ENCODE measurements at places on chromosomes 7 and 10.
A peak's percentile ranks its signal among the peaks of the same experiment; 100 is the strongest.

DNA sequence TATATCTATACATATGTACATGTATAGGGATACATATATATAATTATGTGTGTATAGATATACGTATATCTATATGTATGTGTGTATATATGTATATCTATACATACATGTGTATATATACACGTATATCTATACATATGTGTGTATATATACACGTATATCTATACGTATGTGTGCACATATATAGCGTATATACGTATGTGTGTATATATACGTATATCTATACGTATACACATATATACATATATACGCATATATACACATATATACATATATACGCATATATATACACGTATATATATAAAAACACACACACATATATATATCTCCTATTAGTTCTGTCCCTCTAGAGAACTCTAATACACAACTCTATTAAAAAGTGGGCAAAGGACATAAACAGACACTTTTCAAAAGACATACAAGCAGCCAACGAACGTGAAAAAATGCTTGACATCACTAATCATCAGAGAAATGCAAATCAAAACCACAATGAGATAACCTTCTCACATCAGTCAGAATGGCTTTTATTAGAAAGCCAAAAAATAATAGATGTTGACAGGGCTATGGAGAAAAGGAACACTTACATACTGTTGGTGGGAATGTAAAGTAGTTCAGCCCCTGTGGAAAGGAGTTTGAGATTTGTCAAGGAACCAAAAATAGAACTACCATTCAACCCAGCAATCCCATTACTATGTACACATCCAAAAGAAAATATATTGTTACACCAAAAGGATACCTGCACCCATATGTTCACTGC, 22.0 kb upstream of the TMEM120A start:
- DNase-seq: no peak

DNA sequence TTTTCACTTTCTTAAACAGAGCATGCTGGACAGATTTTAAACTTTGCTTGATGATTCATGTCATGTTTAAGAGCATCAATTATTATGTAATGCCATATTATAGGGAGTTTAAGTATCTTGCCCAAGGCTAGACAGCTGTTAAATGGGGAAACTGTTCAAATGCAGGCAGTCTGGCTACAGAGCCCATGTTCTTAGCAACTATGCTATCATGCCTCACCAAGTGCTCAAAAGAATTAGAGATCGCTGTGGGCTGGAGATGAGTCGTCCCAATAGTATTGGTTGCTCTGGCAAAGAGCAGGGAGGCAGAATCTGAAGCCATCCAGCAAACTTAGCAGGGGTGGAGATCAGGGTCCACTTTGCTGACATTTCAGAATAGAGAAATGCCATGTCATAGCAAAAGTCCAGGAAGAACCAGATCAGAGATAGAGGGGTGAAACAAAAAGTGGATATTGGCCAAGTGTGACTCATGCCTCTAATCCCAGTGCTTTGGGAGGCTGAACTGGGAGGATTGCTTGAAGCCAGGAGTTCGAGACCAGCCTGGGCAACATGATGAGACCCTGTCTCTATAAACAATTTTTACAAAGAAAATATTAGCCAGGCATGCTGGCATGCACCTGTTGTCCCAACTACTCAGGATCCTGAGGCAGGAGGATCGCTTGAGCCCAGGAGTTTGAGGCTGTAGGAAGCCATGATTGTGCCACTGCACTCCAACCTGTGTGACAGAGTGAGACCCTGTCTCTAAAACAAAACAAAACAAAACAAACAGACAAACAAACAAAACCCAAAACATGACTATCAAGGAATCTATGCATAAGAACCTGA, 57.8 kb downstream of the BAMBI start:
- DNase-seq: no peak

GRCh38 chr7:149725426-149725821, 48.0 kb downstream of the ZNF467 start:
- DNase-seq: no peak

DNA sequence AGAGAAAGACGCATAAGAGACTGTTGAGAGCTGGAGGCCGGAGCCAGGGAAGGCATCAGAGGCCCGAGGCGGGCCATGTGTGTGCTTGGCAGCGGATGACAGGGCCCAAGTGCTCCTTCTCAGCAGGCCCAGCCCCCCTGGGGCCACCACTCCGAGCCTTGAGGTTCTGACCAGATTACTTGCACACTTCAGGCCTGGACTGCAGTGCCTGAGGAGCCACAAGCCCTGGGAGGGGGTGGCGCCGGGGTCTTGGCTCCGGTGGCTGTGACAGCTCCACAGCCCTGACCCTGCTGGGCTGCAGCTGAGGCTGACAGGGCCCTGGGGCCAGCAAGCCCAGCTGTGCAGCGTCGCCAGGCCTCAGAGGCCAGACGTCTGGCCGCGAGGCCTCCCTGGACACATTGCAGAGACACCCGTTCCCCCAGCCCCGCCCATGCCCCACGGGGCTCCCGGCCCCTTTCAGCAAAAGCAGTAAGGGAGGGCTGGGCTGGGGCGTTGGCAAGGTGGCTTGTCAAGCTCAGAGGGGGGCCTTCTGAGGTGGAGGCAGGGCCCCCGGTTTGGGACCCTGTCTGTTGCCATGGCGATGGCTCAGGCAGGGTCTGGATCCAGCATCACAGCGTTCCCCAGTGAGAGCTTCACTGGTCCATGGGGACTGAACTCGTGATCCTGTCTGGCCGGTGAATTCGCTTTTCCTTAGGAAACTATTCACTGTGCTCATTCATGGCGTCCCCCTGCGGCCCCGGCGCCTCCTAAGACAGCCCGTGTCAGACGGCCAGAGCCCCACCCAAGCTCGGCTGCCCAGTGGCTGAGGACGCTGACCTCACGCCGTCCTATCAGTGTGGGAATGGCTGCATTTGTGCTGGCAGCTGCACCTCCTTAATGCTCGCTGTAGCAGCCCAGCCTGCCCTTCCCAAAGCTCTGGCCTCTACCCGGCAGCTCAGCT, 5.7 kb downstream of the ELN start:
- peak; percentile 33 for DNase-seq

DNA sequence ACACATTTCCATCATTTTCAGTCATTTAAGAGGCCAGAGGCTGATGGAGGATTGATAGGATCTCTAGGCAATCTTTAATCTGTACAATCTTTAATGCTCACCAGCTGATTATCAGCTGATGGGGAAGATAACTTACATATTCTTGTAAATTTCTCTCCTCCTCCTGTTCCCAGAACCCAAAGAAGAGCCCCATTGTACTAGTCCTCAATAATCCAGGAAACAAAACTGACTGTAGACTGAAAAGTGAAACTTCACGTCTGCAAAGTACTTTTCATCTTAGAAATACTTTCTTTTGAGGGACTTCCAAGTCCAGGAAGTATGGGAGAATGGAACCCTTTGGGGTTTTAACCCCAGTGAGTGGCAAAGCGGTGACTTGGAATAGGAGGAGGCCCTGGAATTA, 283.3 kb downstream of the FRMD4A start:
- DNase-seq: no peak

DNA sequence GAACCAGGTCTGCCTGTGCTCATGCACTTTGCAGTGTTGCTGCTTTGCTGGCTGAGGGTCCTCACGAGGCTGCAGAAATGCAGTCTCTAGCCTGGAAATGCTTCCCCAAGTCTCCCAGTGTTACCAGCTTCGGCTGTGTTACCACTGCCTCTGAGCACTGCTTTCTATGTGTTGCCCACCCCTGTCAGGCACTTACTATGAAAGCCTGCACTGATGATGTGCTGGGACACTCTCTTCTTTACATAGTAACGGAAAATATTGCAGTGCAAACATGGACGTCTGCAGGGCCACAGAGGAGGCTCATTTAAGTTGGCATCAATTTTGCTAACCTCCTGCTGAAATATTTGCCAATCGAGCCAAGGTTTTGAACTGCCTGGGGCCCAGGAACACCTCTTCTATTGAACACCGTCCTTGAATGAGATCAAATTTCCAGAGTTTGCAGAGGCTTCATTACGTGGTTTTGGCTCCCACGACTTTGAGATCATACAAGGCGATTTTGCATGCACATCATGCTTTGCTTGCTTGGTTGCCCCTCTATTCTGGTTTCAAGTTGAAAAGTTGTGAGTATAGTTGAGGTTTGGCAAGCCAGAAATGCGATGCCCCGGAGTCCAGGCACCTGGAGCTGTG, 404.7 kb upstream of the PODXL start:
- no peak for DNase-seq

DNA sequence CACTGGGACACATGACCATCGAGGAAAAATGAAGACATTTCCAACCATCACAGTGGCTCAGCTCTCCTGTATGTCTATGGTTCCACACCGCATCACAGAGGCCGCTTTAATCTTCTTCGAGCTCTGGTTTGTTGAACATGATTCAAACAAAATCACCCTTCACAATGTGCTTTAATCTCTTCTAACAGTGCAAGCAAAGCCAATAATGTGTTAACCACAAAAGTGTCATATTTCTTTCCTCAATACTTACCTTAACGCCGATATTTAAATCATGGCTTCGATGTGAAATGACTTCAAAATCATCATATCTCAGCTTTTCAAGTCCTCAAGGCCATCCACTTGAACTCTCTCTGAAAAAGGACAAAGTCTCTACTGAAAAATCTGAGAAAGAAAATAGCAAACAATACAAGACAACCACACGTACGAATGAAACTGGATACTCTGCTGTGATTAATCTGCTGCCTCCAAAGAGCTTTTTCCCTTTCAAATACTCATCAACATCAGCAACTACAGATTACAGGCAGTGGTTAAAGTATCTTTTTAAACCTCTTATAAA, 23.0 kb upstream of the SVIL start:
- peak; percentile 30 for DNase-seq

- DNase-seq: no peak
Measured at GRCh38 chr7:129968592-129969383, 16.0 kb upstream of the UBE2H start.

- no peak for DNase-seq
Measured at GRCh38 chr7:146713934-146714333, 597.3 kb downstream of the CNTNAP2 start.

GRCh38 chr10:34880817-34881216, 65.7 kb upstream of the PARD3 start:
- DNase-seq: no peak

GRCh38 chr10:29482591-29483431, 152.0 kb downstream of the SVIL start:
- no peak for DNase-seq

GRCh38 chr7:130353196-130353595, 8.6 kb downstream of the CPA5 start:
- no peak for DNase-seq

- no peak for DNase-seq
Measured at GRCh38 chr7:11829954-11830353, 2.0 kb downstream of the THSD7A start.

DNA sequence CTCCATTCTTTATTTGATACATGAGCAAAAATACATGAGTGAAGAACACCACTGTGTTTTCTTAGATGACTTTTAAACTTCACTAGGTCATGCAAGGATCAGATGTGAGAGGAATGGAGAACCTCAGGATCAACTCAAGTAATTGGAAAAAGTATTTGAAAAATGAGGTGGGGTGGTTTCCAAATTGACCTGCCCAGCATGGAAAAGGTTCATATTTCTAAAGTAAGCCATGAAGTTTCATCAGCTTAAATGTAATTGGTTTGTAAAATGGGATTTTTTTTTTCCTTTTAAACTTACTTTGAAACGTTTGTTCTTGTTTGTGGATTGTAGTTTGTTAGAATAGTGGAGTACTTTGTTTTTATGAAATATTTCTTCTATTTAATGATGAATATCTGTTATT, 134.8 kb downstream of the MLLT10 start:
- no peak for DNase-seq

- DNase-seq: no peak
Measured at GRCh38 chr7:129782818-129783583, 169.8 kb downstream of the UBE2H start.

- DNase-seq: no peak
Measured at GRCh38 chr10:75679536-75679935, 248.1 kb downstream of the LRMDA start.

DNA sequence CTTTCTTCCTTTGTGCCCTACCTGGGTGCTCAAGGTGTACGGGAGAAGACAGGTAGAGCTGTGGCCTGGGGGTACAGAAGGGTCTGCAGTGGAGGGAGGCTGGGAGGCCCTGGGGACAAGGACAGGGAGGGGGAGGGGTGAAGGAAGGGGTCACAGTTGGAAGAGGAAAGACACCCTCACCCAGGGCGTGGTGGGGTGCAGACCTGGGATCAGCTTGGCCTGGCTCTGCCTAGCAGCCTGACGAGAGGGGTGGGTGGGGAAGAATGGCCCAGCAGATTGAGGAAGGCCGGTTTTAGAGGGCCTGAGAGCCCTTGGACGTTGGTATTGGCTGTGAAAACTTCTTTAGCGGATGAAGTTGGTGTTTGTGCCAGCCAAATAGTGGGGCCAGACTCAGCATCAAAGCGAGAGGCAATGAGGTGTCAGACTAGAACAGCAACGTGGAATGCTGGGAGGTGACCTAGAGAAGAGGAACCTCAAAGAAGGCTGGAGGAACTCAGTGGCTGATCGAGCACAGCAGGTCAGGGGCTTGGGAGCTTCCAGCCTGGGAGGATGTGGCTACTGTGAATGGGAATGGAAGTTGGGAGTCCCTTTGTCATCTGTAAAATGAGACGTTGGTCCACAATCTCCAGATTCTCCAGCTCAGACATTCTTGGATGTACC, 18.1 kb upstream of the TRIM8 start:
- DNase-seq: no peak

DNA sequence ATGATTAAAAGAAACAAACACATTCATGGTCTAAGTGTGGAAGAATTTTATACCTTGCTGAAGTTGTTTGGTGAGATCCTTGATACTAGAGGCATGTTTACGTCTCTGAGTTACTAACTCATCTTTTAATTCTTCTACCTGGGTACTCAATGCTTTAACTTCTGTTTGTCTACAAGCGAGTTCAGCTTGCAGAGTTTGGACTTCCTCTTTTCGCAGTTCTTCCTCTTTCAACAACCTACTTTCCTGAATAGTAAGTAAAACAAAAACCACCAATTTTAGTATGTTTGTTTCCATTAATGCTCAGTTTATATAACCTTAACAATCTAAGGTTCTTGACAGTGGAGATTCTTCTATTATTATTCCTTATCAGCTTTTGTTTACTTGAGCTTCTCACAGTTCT, 42.9 kb downstream of the CCDC186 start:
- DNase-seq: no peak

DNA sequence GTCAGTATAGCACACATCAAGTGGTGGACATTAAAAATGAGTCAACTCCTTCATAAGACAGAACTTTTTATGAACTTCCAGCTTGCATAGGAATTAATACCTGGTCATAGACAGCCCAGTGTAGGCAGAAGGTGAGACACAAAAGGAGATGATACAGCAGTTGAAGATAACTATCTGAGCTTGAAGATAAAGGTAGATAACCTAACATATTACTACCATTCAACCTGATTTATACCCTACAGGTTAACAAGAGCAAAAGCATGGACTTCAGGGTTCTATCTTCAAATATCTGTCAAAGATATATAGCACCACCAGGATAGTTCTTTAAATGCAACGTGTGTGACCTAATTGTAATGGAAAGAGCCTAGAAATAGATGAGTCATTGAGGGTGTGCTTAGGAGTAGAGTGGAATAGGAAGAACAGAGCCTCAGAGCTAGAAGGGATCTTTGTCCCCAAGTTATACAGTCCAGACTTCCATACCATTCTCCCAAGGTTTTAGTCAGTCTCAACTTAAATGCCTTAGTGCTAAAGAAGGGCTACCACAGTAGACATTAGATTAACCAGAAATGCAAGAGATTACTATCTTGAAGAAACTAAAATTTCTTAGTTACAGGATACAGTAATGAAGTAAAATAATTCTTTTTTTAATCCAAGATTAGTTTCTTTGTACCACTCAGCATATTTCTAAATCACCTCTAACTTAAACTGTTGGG, 9.2 kb downstream of the ZNF800 start:
- DNase-seq: no peak
